GM23248 (cell line): ENCODE measurements at places on chromosomes 7 and 10. TPM values are rescaled to one million over a fixed set of nuclear protein-coding genes. Genes with fewer than 3 reads are reported as not detected.

GRCh38 chr10:60809157-60809556 is 30.9 kb downstream of the CDK1 start:
- DNase-seq, result peak; percentile 85

- peak; percentile 48 for DNase-seq
Measured at GRCh38 chr7:142711746-142712616, 37.3 kb upstream of the PRSS1 start.

Gene SKIDA1
- total RNA-seq, result not detected in 2 replicates

Gene LAMB4
- total RNA-seq, result not detected in 2 replicates

- DNase-seq, result peak; percentile 71
Measured at GRCh38 chr7:131170440-131171271, 157.0 kb upstream of the MKLN1 start.
